ENCODE measurements at places on chromosomes 5 and 9.

DNA sequence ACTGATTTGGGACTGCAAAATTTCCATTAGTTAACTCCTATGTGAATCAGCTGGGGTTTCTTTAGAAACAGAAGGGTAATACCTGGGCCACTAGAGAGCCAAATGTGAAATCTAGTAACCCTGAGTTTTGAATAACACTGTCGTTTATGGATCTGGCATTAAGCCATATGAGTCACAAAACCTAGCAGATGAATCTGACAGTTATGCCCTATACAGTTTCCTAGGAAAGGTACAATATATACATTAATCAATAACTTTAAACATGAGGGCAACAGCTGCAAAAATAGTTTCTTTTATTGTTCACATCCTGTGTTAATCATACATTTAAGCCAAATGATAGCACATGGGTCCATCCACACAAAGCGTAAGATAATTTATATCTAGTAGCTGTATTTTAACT is 56.9 kb downstream of the PAM start:
- peak; percentile 10 for DNase-seq

GRCh38 chr5:57276353-57276752 is 102.5 kb downstream of the GPBP1 start:
- no peak for DNase-seq

DNA sequence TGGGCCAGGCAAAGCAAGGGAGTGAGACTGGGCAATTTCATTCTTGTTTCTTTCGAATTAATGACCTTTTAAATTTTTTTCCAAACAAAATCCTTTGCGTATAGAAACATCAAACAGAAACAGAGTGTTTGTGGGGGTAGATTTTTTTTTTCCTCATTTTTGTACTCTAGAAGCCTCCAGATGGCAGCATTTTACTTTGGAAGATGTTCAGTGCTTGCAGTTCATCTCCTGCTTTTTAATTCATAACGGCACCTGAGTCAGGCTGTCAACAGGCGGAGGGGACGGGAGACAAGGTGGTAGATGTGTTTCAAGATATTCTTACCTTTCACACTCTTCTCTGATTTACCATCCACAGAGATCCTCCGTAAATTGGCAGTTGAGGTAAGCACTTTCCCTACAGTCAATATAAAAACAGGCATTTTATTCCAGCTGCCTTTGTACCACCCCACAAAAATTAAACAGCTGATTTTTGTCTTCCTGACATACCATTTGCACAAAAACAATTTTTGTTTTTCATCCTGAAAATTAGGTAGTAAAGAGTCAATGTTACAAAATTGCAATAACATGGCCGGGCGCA is 99.5 kb upstream of the FBXL17 start:
- DNase-seq = no peak

- DNase-seq = no peak
These were observed 503 bp downstream of the SEMA4D start for GRCh38 chr9:89497257-89497963.

GRCh38 chr5:127858116-127858784 is 155.1 kb downstream of the CCDC192 start:
- DNase-seq = no peak

DNA sequence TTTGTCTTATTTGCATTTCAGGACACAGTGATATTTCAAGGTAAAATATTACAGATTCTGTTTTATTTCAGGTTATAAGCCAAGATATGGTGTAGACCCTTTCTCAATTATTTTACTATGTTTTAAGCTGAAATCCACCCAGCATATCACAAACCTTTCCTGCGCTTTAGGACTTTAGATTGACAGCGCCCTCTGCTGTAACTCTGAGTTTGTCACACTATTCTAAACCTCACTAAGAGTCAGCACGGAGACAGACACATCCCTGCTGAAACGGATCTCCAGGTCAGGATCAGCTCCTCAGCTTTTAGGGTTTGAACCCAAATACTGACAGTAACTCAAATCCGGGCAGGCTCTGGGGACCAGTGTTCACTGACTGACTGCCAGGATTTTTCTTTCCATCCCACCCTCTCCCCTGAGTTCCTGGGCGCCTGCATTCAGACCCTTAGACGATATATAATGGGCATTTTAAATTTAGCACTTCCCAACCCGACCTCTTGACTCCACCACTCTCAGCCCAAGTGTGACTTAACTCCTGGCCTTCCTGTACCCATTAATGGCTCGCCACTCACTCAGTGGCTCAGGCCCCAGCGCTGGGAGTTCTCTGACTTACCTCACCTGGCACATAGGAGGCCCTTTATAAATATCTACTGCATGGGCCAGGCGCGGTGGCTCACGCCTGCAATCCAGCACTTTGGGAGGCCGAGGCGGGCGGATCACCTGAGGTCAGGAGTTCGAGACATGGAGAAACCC is 33.5 kb downstream of the TLX3 start:
- peak; percentile 51 for DNase-seq

GRCh38 chr5:63564789-63565188 is 397.5 kb downstream of the HTR1A start:
- no peak for DNase-seq

DNA sequence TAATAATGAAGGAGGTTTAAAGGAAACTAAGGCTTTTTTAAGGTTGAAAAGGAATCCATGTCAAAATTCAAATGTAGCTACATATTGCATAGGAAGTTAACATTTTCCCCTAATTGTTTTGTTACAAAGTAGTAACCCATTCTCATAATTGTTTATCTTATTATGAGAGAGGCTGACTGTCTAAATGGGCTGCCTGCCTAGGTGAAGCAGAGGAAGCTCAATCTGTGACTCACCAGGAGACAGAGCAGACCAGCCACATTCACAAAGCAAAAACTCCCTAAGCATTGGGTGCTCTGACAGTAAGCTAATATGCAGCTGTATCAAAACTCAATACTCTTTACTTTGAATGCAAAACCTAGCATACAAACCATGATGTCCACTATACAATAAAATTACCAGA is 208.5 kb downstream of the ROR2 start:
- no peak for DNase-seq

DNA sequence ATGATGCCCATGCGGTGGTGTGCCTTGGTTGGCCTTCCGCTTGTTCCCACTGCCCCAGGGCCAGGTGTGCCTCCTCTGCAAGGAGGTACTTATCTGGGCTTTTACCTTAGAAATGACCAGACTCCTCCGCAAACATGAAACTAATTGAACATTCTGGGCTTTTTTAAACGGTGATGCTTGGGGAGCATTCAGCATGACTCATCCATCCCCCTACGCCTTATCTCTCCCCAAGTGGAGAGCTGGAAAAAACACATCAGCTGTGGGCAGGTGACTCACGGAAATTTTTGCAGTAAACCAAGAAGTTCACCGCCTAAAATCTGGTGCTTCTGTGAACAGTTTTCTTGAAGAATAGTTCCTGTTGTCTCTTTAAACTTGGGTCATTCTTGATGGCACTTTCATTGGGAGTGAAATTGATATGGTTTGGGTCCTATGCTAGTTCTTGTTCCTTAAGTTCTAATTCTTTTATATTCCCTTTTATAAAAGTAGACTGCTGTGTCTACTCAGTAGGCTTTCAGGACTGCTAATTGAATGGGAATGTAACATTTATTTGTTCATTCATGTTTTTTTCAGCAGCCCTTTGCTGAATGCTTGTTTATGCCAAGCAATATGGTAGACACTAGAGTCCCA is 39.6 kb downstream of the SFXN1 start:
- peak; percentile 88 for DNase-seq

DNA sequence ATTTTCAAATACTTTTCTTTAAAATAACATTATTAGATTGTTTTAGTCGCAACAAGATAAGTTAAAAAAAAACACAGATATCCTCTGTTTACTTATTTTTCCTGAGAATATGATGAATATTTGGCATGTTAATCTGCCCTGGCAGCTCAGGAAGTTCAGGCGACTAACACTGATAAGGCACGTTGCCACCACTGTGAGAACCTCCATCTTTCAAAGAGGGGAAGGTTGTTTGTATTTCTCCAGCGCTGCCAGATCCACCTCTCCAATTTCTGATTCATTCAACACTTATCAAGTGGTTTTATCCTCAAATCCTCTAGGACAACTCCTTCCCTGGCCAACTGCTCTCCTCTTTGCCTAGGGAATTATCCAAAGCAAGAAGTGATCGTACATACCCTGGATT is 21.8 kb downstream of the CTNNAL1 start:
- DNase-seq = no peak

DNA sequence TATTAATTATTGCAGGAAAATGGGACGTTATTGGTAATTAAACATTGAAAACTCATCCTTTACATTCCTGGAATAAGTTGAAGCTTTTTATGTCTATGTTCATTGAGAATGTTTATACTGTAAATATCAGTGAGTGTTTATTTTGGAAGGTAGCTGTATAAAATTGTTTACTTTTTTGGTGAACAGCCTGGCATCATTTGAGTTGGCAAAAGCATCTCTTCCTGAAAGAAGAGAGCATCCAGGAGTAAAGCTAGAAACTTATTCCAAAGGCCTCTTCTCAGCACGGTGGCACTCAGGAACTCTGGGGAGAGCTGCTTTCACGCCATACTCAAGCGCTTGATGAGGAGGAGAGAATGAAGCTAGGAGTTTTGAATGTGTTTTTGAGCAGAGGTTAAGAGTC is 79.9 kb downstream of the GAPVD1 start:
- DNase-seq = no peak

- DNase-seq = no peak
These were observed 9.3 kb downstream of the PSD2 start for GRCh38 chr5:139804800-139805397.

- DNase-seq = no peak
These were observed 188.0 kb downstream of the MARCHF11 start for GRCh38 chr5:15991586-15991985.

DNA sequence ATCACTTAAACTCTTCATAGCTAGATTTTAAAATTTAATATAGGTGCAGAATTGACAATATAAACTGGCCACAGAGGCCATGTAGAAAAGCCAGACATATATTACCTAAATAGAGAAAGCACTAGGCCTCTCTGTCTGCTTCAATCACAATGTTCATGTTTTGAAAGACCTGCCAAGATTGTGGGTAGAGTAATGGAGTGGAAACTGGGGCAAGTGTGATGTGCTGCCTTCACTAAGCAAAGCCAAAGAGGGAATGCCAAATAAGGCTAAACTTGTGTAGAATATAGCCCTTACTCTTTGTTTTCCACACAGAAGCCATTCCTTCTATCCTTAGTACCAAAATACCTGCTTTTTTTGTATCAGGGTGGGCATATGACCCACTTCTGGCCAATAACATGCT is 15.1 kb upstream of the ISOC1 start:
- DNase-seq = no peak

- DNase-seq = no peak
These were observed 111.2 kb downstream of the EDIL3 start for GRCh38 chr5:84273517-84273883.

DNA sequence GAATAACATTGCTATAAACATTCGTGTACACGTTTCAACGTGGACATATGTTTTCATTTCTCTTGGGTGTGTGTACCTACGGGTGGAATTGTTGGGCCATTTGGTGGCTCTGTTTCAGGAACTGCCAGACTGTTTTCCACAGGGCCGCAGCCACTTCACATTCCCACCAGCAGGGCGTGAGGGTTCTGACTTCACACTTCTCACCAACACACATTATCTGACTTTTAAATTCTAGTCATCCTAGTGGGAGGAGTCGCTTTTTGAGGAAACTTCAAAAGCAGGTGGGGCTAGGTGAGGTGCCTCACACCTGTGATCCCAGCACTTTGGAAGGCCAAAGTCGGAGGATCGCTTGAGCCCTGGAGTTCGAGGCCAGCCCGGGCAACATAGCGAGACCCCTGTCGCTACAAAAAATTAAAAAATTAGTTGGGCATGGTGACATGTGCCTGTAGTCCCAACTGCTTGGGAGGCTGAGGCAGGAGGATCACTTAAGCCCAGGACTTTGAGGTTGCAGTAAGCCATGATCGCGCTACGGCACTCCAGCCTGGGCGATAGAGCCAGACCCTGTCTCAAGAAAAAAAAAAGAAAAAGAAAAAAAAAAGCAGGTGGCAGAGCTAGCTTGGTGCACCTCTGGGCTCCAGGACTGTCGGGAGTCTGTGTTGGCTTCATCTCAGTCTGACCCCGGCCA is 28.5 kb downstream of the TSPAN17 start:
- DNase-seq = no peak

- no peak for DNase-seq
These were observed 45.7 kb upstream of the SLCO4C1 start for GRCh38 chr5:102341681-102342288.

DNA sequence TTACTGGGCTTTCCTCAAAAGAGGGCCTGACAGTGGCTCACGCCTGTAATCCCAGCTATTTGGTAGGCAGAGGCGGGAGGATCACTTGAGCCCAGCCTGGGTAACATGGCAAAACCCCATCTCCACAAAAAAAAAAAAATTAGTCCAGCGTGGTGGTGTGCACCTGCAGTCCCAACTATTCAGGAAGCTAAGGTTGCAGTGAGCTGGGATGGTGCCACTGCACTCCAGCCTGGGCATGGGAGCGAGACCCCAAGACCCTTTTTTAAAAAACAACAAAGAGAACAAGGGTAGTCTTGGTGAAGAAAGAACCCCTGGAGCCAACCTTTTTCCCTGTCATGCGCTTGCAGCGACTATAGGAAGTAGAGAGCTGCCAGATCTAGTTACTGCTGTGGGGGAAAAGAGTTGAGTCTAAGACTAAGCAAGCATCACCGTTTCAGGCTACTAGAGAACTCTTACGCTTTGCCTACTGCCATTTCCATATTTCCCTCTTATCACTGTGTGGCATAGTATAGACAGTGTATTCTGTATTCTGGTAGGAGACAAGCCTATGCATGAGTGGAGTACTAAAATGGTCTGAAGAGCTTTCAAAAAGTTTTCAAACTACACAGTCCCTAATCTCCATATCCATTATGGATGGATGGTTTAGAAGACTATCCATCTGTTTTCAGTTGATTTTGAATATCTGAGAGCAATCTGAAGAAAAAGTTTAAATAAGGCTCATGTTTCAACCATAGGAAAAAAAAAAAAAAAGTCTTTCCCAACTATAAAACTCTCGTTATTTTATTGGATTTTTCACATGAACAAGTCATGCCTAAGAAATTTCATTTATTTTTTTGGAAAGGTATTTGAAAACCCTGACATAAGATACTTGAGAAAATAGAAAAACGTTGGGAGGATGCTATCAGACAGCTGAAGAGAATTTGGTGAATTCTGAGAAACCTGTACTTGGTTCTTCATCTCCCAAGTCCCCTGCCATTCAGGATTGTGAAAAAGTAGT is 2.6 kb downstream of the C9orf40 start:
- no peak for DNase-seq

DNA sequence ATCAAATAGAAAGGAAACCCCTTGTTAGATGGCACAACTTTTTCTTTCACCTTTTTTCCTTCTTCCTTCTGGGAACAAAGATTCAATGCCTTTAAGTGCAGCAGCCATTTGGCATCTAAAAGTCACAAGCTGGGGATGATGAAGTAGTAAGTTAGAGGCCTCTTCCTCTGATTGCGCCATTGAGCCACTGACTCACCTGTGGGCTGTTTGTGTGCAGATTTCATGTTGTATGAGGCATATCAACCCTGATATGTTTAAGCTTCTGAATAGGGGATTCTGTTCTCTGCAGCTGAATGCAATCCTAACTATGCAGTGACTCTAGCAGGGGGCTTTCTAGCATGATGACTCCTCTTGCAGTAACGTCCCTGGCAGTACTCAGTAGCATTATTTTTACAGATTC is 599.9 kb downstream of the CSNK1G3 start:
- no peak for DNase-seq

GRCh38 chr5:149298163-149298562 is 26.5 kb downstream of the AFAP1L1 start:
- no peak for DNase-seq

Measured in activated CD4-positive, alpha-beta T cell treated with anti-CD3 and anti-CD28 coated beads, Interleukin-2, amount 50 U/mL, for 16 hours (primary cell).